ENCODE measurements at places on chromosomes 4 and X.

GRCh38 chr4:174241162-174241561 lies 42.3 kb downstream of the FBXO8 start:
- no peak for DNase-seq

GRCh38 chrX:152575331-152575730 lies 62.4 kb upstream of the GABRQ start:
- no peak for DNase-seq

- DNase-seq, result no peak
These were observed 175.0 kb upstream of the UGT8 start for GRCh38 chr4:114423582-114423981.

DNA sequence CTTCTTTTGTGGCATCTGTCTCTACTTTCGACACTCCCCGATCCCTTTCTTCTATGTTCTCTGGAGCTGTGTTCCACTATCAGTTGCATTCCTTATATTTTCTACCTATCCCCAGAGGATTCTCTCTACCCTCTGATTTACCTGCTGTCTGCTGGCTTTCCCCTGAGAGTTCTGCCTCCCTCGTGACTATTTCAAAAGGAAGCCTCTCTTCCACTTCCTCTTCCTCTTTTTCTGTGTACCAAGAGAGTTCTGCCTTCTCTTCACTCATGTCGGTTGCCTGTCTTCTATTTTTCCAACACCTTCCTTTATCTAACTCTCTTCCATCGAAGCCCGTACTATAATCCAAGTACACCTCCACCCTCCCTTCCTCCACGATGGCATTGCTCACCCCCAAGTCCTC lies 631.7 kb downstream of the SMARCA1 start:
- no peak for DNase-seq

GRCh38 chr4:20444599-20445337 lies 193.1 kb downstream of the SLIT2 start:
- no peak for DNase-seq

DNA sequence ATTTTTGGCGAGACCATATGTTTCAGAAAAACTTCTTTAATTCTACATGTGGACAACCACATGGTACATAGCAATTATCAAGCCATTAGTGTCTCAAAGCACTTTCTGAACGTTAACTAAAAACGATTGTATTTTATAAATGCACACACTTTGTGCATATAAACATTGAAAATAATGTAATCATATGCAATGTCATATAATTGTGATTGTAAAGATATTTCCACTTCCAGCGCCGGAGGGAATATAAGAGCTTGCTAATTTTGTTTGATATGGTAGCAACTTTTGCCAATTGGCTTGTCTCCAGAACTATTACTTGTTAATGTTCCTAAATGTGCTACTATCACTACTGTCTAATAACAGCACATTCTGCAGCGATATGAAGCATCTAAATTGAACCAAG lies 162.3 kb upstream of the SMIM31 start:
- DNase-seq, result no peak

DNA sequence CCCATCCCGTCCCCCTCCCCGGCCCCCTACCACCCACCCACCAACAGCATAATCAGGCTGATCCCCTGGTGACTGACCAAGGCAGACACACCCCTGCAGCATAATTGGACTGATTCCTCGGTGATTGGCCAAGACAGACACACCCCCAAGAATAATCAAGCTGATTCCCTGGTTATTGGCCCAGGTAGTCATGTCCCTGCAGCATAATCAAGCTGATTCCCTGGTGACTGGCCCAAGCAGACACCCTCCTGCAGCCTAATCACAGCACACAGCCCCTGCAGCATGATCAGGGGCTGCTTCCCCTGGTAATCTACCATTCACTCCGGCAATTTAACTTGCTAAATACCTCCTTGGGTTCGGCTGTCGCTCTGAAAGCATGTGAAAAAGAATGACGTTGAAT lies 47.5 kb upstream of the STS start:
- no peak for DNase-seq

- no peak for DNase-seq
These were observed 306.1 kb downstream of the PCDH18 start for GRCh38 chr4:137226221-137226620.

- DNase-seq, result peak; percentile 58
These were observed 8.3 kb upstream of the ASB5 start for GRCh38 chr4:176277162-176277904.

DNA sequence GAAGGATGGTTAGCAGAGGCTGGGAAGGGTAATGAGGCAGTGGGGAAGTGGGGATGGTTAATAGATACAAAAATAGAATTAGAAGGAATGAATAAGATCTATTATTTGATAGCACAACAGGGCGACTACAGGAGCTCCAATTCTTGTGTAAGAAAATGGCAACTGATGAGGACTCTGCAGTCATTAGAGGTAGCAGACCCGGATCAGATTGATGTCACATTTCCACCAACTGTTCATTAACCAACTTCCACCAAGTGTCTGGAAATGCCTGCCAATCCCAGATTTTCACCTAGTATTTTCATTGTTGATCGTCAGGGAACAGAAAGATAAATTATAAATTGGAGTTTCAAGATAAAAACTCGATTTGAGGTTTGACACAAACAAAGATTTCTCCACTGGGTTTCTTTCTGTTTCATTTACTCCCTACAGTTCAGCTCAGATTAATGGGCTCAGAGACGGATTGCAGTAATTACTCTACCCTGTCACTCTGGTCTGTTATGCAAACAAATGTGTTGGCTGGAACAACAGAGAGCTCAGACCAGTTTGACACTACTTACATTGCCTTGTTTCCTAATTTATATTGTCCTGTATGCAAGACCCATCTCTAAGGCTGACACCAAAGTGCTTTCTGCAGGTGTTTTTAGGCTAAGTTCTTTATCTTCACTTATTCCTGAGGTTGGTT lies 909.2 kb upstream of the PRKX start:
- DNase-seq, result no peak

- no peak for DNase-seq
These were observed 27.3 kb upstream of the CHRNA9 start for GRCh38 chr4:40307627-40308497.

DNA sequence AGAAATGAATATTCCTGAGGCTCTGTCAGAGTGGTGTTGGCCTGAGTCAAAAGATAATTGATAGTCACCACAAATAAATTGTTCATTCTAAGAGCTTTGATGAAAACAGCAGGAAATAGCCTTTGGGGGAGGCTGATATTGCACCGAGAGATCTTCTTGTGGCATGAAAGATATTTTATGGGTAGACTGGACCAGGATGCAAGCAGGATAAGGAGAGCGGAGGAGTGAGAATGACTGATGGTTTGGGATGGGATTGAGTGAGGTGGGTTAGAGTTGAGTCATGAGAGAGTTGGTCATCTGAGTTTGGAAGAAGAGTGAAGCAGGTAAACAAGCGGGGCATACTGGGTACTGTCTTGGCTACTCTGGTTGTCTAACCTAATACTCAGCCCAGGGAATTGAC lies 88.7 kb downstream of the REPS2 start:
- DNase-seq, result no peak
